Neural crest cell (in vitro differentiated cells): ENCODE measurements at places on chromosomes 2 and 18.

- no peak for DNase-seq
Measured at GRCh38 chr2:142574388-142574787, 303.1 kb upstream of the KYNU start.

DNA sequence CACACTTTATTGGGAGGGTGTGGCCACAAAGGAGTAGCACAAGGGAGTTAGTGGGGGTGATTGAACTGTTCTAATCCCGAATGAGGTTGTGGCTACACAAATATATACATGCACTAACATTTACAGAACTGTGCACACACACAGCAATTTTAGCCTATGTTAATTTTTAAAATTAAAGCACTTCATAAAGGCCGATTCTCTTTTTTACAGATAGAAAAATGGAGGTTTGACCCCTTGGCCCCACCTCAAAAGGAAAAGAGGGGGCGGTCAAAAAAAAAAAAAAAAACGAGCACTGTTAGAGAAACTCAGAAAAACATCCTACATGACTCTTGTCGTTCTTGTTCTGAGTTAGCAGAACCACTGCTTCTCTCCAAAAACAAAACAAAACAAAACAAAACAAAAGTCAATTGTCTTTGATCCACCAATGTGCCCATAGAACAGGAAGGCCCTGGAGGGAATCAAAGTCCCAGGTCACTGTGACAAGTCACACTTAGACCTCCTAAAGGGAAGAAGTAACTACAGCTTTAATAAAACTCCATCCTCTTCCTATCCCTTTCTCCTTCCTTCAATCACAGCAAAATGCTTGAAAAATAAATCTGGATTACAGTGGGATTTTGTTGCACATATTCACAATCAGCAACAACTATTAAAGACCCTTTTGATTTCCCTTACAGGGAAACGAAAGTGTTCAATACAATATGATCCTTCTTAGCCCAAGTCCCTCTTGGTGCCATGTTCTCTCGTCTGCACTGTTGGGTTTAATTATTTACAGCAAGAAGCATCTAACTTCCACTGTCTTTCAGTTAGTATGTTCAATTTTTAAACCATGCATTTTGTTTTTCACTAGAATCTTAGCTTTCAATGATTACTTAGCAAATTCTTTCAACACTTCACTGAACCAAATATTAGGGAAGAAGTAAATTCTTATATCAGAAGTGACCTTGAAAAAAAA, 16.6 kb downstream of the LRP2 start:
- no peak for DNase-seq

GRCh38 chr2:23639406-23639982, 254.5 kb downstream of the KLHL29 start:
- no peak for DNase-seq

GRCh38 chr18:78720456-78721237, 259.0 kb upstream of the SALL3 start:
- DNase-seq, result no peak

DNA sequence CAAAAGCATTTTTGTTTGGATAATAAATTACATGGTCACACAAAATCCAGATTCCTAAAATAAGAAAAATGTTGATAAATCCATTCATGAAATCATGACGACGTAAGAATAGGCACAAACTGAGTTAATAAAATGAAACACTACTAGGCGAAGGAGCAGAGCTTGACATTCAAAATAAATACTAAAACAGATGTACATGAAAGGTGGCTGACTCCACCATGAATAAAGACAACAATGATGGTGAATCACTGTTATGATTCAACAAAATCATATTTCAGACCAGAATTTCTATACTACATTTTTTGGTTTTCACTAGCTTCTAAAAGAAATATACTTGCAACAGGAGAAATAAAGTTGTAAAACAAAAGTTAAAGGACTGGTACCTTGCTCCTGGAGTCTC, 122.0 kb upstream of the RNU4ATAC start:
- DNase-seq, result no peak

DNA sequence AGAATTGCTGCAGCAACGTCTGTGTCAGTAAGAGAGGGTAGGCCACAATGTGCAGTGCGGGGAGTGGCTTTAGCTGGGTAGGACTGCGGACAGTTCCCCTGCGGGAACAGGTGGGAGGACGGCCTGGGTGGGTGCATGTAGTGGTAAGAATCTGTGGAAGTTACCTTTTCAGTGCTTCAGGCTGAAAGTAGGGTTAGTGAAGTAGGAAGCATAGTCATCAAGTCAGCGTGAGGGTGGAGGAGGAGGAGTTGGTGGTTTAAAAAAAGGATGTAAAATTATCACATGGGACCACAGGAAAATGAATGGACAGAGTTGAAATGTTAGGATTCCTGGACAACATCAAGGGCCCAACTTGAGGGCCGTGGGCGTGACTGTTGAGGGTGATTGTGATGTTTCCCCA, 13.2 kb downstream of the CEP192 start:
- no peak for DNase-seq
